ENCODE measurements at places on chromosomes 7 and 10.

GRCh38 chr10:63217120-63217605 lies 84.0 kb downstream of the NRBF2 start:
- DNase-seq: peak; percentile 60

DNA sequence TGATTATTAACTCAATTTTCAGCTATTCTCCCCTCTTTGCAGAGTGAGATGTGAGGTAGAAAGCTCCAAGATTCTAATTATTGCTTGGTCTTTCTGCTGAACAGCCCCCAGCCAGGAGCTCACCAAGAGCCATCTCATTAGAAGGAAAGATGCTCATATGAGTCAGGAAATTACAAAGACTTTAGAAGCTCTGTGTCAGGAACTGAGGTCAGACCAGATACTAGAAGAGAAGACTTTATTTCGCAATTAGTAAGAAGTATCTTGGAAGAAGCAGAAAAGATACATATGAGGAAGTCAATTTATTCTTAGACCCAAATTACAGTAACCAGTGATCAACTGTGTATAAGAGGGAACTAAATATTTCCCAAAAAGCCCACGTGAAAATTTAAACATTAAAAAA lies 626.9 kb downstream of the ZWINT start:
- DNase-seq: no peak

- DNase-seq: no peak
Observed at GRCh38 chr7:101843293-101844271, 26.2 kb downstream of the CUX1 start.

GRCh38 chr7:142359694-142360279 lies 101.9 kb upstream of the PRSS58 start:
- DNase-seq: no peak

- no peak for DNase-seq
Observed at GRCh38 chr7:147432079-147432478, 1158.5 kb upstream of the C7orf33 start.

- no peak for DNase-seq
Observed at GRCh38 chr10:58512491-58513187, at the start of gene BICC1. BICC1 (plus strand) TSS chr10:58512872; CDS start chr10:58513144, 272 bp downstream.

DNA sequence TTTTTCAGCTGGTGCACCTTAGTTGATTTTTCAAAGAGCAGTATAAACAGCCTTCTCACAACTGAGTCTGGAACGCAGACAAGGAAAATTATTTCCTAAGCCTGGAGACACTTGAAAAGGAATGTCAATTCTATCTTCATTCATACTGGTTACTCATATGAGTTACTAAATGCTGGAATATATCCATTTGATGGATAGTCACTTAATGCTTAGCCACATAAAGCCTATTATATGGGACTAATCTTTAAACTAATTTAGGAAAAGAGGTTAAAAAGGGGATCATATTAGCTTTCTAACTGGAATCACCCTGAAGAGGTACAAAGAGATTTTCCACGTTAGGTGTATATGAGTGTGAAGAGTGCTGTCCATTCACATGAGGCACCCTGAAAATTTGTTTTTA lies 1.7 kb upstream of the HOXA4 start:
- no peak for DNase-seq

- no peak for DNase-seq
Observed at GRCh38 chr7:151308791-151309190, 32.8 kb upstream of the NUB1 start.

DNA sequence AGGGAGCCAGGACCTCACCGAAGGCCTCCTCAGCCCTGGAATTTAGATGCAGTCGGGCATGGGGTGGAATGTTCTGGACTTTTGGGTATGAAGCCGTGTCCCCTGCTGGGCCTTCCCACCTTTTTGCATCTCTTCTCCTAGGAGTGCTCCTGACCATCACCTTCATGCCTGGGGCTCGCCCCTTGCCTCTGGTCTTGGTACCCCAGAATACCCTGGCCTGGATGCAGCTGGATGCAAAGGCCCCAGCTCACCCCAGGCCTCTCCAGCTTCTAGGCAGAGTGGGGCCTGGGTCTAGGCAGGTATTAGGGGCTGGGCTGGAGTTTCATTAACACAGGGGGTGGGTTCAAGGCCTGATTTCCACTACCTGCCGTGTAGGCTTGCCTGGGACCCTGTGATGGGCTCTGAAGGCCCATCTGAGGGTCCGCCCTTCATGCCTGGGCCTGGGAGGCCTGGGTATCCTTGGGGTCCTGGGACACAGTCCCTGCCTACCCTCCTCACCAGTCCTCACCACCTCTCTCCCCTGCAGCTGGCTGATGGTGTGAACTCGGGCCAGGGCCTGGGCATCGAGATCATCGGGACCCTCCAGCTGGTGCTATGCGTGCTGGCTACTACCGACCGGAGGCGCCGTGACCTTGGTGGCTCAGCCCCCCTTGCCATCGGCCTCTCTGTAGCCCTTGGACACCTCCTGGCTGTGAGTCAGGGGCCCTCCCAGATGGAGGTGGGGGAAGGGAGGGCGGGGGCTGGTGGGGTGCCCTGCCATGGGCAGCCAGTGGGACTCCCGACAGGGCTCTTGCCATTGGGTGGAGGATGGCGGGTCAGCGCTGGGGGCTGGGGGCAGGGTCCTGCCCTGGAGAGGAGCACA lies 10.1 kb downstream of the AQP1 start:
- DNase-seq: no peak

DNA sequence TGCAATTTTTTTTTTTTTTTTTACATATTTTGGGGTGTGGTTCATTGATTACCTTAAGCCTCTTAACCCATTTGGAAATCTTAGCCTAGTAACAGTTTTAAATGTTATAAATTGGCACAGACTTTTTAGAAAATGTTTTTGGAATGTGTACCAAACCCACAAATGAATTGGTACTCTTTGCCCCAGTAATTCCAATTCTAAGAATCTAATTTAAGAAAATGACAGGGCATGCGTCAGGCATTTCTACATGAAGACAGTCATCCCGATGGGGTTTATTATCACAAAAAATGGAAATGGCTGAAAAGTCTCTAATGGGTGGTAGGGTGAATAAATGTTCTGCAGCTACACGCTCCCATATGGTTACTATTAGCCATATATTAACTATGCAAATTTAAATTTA lies 54.9 kb downstream of the ITIH5 start:
- DNase-seq: no peak

GRCh38 chr10:67385566-67385965 lies 310.4 kb downstream of the CTNNA3 start:
- DNase-seq: no peak

- no peak for DNase-seq
Observed at GRCh38 chr10:102413053-102413705, 5.4 kb downstream of the PSD start.

GRCh38 chr10:86178401-86179152 lies 188.0 kb downstream of the GRID1 start:
- DNase-seq: peak; percentile 51

DNA sequence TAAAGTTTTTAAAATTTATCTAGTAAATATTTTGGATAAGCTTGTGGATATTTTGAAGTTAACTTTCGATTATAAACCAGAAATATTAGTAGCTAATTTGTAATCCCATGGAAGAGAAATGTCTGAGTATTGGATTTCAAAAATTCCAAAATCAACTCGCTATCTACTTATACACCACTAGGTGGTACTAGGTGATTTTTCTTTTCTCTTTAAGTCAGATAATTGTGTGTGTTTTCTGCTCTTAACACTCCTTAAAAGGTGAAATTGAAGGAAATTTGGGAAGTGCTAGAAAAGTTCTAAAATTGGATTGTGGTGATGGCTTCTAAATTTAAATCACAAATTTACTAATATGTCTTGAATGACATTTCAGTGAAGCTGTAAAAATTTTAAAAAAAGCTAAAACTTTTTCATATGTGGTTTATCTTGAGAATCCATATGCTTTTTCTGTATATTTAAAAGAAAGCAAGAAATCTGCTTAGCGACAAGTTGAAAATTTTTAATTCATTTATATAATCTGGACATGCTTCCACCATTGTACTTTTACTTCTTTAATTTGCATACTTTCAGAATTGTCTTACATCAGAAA lies 90.2 kb downstream of the IPMK start:
- peak; percentile 32 for DNase-seq

DNA sequence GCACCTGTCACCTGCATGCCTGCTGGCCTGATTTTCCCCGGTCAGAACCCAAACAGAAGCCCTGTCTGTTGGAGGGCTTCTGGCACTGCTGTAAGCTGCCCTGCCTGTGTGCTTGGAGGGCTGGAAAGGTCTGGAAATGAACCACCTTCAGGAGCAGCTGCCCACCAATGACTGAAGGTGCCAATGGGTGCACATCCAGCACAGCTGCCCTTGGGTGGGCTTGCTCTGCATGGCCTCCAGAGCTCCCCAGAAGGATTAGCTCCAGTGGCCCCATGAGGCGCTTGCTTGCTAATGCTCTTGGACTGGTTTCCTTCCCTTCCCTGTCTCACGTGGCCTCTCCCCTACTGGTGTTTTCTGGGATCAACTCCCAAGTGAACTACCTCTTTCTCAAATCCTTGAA lies 43.2 kb downstream of the WDFY4 start:
- DNase-seq: no peak

GRCh38 chr7:148912758-148913541 lies 28.9 kb upstream of the EZH2 start:
- DNase-seq: no peak

- no peak for DNase-seq
Observed at GRCh38 chr7:107692501-107692900, 31.9 kb downstream of the SLC26A4 start.

- DNase-seq: no peak
Observed at GRCh38 chr7:13105209-13105608, 417.8 kb downstream of the ARL4A start.

- no peak for DNase-seq
Observed at GRCh38 chr10:113519681-113520115, 33.2 kb upstream of the HABP2 start.

DNA sequence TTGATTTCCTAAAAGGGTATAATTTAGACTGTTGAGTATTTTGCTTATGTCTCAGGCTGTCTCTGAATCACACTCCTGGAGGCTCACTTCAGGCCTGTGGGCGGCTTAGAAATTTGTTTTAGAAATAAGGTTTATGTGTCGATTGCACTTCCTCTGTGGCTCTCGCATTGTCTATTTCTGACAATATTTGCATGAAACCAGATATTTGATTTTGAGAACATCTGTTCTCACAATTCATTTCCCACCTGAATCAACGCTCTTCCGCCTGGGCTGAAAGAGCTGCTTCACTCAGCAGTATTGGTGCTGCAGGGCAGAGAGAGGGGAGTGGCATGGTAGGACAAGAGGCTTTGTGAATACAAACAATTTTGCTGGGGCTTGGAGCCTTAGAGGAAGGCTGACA lies 262.0 kb downstream of the ADRA2A start:
- no peak for DNase-seq

GRCh38 chr10:71720288-71720687 lies 710 bp upstream of the C10orf105 start:
- DNase-seq: no peak

DNA sequence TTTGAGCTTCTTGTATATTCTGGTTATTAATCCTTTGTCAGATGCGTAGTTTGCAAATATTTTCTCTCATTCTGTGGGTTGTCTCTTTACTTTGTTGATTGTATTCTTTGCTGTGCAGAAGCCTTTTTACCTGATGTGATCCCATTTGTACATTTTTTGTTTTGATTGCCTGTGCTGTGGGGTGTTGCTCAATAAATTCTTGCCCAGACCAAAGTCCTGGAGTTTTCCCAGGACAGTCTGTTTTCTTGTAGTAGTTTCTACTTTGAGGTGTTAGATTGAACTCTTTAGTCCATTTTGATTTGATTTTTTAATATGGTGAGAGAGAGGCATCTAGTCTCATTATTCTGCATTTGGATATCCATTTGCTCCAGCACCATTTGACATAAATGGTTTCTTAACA lies 588.7 kb upstream of the MBL2 start:
- DNase-seq: no peak

GRCh38 chr7:138667535-138668228 lies 33.5 kb downstream of the SVOPL start:
- DNase-seq: no peak

DNA sequence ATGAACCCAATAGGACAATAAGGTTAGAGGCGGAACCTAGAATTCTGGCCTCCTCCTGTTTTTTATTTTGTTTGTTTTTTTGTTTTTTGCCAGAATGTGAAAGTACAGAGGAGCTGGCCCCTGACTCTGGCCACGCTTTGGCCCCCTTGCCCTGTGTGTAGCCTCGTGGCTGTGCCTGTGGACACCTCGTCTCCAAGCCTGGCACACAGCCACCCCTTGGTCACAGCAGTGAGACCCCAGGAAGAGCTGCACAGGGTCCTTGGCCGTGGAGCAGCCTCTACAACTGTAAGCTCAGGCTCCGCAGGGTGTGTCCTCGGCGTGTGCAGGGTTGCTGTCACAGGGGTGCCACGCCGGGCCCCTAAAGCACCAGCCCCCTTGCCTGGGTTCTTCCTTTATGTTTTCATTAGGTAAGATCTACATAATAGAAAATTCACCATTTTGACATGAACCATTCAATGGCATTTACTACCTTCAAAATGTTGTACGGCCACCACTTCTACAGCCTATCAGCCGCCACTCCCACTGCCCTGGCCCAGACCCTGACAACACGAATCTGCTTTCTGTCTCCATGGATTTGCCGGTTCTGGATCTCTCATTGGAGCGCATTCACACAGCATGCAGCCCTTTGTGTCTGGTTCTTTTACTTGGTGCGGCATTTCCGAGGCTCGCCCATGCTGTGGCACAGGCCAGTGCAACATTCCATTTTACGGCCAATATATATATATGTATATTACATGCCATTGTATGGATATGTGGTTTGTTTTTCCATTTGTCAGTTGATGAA lies 51.0 kb downstream of the AMZ1 start:
- no peak for DNase-seq

GRCh38 chr7:54831046-54831643 lies 72.1 kb upstream of the SEC61G start:
- DNase-seq: no peak

- DNase-seq: no peak
Observed at GRCh38 chr7:149685455-149685854, 87.9 kb downstream of the ZNF467 start.

GRCh38 chr10:61744469-61744868 lies 81.7 kb downstream of the CABCOCO1 start:
- DNase-seq: peak; percentile 14

DNA sequence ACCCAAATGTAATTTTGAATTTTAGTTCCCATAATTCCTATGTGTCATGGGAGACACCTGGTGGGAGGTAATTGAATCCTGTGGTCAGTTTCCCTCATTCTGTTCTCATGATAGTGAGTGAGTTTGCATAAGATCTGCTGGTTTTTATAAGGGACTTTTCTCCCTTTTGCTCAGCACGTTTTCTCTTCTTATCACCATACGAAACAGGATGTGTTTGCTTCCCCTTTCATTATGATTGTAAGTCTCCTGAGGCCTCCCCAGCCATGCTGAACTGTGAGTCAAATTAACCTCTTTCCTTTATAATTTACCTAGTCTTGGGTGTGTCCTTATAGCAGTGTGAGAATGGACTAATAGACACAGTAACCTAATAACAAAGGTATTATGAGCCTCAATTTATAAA lies 36.1 kb upstream of the ZNF736 start:
- no peak for DNase-seq

- DNase-seq: no peak
Observed at GRCh38 chr10:11603741-11604140, 7.7 kb downstream of the USP6NL start.

DNA sequence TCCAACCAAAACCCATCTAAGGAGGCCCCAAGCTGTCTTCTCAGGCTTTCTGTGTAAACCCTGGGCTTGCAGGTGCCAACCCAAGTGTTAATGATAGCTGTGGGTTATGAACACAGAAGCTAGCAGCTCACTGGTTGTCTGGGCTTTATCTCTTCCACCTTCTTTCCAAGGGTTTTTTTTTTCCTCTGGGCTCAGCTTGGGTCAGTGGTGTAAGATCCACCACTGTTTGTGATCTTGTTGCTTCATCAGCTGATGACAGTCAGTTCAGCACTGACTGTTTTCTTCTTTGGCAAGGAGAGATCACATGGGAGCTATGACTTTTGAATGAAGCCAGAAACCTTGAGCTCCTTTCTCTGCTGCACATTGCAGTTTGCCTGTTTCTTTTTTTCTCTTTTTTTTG lies 4.6 kb downstream of the GTPBP4 start:
- peak; percentile 47 for DNase-seq
